GM18507 (cell line): ENCODE measurements at places on chromosomes 1 and 21.

DNA sequence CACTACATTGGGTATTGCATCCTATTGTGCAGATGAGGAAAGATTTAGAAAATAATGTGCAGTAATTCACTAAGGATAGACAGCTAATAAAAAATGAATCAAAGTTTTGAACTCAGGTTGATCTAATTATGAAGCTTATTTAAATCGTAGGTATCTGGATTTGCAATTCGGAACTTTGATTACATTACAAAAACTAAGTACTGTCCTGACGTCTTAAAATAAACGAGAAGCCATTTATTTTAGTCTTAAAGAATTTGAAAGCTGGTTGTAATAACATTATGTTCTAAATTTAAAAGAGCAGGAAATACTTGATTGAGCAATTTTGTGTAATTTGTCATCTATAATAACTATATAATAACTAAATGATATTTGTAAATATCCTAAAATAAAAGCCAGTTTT, 235.9 kb downstream of the TPR start:
- DNase-seq, result no peak

DNA sequence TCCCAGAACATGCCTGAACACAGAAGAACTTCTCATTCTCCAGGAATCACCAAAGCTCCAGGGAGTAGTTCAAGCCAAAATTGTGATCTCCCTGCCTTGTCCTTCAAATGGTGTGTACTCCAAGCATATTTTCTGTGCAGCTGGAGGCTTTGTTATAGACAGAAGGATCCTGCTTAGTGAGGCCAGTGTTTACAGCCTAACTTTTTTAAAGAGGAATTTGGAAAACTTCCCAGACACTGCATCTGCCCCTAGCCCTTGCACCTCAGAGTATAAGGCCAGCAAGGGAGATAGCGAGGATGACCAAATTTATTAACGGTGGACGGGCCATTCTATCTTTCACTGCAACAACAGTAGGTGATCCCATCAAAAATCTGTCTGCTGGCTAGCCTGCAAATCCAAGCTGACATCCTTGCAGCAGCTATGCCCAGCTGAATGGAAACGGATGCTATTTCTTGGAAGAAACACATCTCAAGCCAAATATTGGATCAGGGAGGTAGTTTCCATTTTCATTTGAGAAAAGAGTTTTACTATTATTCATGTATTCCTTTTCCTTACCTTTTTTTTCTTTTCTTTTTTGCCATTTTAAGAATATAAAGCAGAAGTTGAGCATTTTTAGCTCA, 249.8 kb downstream of the USH2A start:
- DNase-seq, result no peak

DNA sequence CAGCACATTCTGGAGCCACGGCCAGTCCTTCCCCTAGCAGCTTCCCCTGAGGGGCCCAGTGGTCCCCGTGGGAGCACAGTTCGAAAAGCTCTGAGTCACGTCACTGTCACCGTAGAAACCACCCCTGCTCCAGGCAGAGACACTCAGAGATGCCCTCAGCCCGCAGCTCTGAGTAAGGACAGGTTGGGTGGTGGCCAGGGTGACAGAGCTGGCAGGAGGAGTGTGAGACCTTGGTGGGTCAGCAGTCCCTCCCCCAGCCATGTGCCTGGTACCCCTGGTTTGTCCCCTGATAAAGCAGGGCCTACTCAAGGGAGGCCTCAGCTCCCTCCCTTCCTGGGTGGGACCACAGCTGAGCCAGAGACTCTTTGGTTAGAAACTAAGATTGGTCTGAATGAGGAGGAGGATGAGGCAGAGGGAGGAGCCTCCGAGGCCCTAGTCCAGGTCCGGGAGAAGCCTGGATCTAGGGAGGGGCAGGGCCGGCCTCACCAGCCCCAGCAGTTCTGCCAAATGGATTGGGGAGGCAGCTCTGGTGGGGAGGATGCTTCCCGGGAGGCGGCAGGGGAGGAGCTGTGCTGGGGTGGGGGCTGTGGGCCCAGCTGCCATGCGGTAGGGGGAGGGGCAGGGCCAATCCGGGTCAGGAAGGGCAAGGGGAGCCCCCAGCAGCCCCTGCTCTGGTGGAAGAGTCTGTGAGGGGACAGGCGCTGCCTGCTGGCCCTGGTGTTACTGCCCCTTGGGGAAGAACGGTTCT, 55.2 kb downstream of the SLC9A1 start:
- no peak for DNase-seq

GRCh38 chr1:45621501-45621836, 2.4 kb downstream of the CCDC17 start:
- DNase-seq, result no peak

- no peak for DNase-seq
These were observed 3.8 kb downstream of the LDLRAD2 start for GRCh38 chr1:21815724-21816321.

GRCh38 chr1:35278886-35279554, 10.5 kb downstream of the ZMYM4 start:
- no peak for DNase-seq

DNA sequence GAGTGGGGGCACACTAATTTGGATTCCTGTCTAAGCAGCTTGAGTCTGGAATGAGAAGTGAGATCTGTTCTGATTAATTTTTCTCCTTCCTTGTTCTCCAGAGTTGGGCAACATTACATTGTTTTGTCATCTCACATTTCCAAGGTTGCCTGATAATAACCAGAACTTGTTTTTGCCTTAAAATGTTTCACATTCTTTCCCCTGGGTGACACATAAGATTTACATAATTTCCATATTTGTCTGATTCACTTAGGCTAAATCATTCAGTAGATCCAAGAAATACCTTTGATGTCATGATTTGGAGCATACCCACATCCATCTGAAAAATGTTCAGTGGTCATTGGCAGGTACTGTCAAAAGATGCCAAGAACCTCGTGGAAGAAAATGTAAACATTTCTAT, 60.3 kb downstream of the XCL2 start:
- DNase-seq, result no peak

DNA sequence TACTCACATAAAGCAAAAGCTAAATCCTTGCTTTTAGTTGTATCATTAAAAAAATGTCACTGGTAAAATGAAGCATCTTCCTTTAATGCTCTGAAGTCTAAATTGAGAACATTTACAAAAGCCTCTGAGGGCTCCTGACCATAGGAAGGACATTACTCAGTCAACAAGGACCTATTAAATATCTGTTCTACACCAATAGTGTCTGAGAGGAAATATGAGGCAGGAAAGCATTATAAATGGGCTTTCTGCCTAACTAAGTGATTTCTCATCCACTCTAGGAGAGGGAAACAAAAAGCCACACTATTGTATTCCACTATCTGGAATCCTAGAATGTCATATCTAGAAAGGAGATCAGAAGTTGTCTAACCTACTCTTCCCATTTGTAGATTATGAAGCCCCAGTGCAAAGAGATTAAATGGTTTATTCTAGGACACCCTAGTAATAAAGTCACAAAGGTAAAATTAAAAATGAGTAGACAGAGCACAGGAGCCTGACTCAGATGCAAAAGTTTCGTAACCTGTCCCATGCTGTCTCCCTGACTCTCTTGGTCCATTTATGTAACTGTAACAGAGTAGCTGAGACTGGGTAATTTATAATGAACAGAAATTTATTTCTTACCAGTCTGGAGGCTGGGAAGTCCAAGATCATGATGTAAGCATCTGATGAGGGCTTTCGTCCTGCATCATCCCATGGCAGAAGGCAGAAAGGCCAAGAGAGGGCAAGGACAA, 17.6 kb downstream of the RGS1 start:
- DNase-seq, result no peak

GRCh38 chr1:110508028-110508940, 10.7 kb downstream of the KCNA10 start:
- DNase-seq, result no peak

GRCh38 chr1:94537254-94537653, 4.3 kb downstream of the F3 start:
- DNase-seq, result no peak

- DNase-seq, result no peak
These were observed 147.2 kb downstream of the NR5A2 start for GRCh38 chr1:200174525-200175295.

- DNase-seq, result no peak
These were observed 83.2 kb downstream of the PLXNA2 start for GRCh38 chr1:208161005-208161404.

DNA sequence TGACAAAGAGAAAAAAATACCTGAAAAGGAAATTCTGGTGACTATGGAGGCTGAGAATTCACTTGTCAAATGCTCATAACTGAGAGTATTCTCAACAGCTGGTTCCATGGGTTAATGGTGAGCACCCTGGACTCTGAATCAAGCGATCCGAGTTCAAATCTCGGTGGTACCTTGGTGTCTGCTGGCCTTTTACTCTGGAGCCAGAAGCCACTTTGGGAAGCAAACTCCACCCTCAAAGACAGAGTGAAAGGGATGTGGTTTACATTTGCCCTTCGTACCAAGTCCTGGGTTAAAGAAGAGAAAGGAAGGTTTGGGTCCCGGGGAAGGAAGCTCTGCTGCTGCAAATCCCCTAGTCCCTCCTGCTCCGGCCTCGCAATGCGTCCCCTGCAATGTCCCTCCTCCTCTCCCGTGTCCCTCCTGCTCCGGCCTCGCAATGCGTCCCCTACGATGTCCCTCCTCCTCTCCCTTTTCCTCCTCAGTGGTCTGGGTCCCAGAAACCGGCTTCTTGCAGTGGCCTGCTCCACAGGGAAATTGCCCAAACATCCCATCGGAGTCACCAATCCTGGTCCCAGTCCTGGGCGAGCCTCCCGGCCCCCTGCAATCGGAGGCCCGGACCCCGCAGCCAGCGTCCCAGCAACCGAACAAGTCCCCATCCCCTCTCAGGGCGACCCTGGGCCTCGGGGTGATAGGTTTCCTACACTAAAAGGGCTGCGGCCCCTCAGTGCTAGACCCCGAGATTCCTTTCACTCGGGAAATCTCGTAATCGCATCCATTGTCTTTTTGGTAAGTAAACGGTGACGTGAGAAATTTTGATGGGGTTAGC, 129.4 kb downstream of the PPIAL4G start:
- DNase-seq, result no peak

- DNase-seq, result no peak
These were observed 6.9 kb upstream of the ANGPTL3 start for GRCh38 chr1:62590255-62590969.

DNA sequence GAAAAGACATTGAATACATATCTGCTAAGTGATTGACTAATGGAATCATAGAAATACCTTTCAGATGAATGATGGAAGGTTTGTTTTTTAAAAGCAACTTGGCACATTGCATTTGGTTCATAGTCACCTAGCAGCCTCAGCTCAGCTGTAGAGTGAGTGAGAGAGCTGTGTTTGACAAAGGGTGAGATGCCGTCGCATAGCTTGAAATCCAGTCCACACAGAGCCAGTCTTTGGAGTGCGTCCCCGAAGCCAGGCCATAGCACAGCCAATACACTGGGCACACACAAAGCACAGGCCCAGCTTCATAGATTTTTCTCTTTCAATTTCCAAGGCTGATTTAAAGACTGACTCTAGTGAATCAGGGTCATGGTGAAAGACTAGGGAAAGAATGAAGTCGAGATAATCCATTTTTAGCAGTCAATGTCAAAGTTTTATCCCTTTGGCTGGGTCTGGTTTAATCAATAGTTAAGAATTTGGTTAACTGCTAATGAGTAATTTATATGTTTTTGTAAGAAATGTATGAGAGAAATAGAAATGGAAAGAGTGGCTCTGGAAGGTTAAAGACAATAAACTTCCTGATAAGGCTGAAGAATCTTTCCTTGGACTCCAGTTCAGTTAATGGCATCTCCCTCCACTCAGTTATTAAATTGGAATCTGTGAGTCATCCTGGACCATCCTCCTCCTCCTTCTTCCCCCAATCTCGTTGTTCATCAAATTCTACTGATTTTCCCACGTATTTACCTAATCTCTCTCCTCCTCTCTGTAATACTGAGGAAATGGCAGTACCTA, 101.2 kb upstream of the IRF2BP2 start:
- no peak for DNase-seq

GRCh38 chr1:112462953-112463279, 45.8 kb upstream of the WNT2B start:
- no peak for DNase-seq

GRCh38 chr1:85494074-85494903, 29.3 kb upstream of the DDAH1 start:
- no peak for DNase-seq

GRCh38 chr1:197392541-197392940, 124.5 kb downstream of the CRB1 start:
- no peak for DNase-seq

GRCh38 chr1:36070349-36070748, 13.5 kb upstream of the TEKT2 start:
- no peak for DNase-seq

DNA sequence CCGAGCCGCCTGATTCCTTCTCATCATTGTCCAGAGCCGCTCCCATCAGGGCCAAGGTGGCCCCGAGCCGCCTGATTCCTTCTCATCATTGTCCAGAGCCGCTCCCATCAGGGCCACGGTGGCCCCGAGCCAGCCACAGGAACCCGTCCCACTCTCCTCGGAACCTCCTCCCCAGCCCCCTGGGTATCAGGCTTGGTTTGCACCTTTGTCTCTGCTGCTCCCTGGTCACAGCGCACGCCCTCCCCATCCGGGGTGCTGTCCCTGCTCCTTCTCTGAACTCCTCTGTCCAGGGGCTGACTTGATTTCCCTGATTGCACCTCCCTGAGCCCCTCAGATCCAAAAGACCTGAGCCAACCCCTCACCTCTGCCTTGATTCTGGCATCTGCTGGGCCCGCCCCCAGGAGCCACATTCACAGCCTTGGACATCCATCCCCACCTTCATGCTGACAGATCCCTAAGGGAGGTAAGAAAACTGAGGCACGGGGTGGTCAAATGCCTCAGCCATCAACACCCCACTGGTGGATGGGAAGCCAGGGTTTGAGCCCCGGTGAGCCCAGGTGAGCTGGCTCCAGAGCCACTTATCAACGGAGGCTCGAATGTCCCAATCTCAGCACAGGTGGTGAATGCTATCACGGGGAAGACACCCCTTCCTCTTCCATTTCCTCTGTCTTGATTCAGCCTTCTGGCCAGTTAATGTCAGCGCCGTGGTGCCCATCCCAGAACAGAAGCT, 25.6 kb upstream of the COL18A1 start:
- DNase-seq, result no peak

- peak; percentile 29 for DNase-seq
These were observed 220.8 kb downstream of the SLC35F3 start for GRCh38 chr1:234125283-234125682.

- DNase-seq, result no peak
These were observed 170.6 kb downstream of the NPHP4 start for GRCh38 chr1:5821540-5822176.

DNA sequence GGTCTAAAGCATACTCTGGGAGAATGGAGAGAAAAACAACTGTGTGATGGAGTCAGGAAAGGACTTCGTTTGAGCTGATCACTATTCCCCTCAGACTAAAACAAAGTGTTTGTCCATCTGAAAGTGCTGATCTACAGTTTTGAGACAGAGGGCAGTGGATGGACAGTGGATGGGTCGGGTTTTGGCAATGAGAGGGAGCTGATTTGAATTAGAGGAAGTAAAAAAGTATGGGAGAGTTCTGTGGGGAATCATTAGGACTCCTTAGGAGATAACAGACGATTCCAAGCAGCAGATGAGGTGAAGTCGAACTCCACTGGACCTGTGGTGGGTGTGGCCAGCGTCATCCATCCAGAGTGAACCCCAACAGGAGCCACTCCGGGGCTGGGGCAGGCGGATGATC, 62.3 kb downstream of the PTGS2 start:
- DNase-seq, result no peak

- DNase-seq, result peak; percentile 63
These were observed 16.6 kb downstream of the RHBG start for GRCh38 chr1:156385534-156386031.

- no peak for DNase-seq
These were observed 28.9 kb downstream of the ODR4 start for GRCh38 chr1:186404454-186405051.

- DNase-seq, result no peak
These were observed 9.0 kb upstream of the CSF1 start for GRCh38 chr1:109901524-109902145.

GRCh38 chr1:53371121-53371666, 43.3 kb upstream of the LRP8 start:
- DNase-seq, result no peak
